ENCODE measurements at places on chromosomes 13 and 19. TPM values are rescaled to one million over a fixed set of nuclear protein-coding genes. Genes with fewer than 3 reads are reported as not detected.

The APOC4 gene
- total RNA-seq = not detected

The CNFN gene
- total RNA-seq = 0.37 TPM

The CD70 gene
- 1.5 TPM for total RNA-seq

The LGI4 gene
- total RNA-seq = 0.20 TPM

The ZNF473 gene
- total RNA-seq = 12.5 TPM

The DACH1 gene
- not detected for total RNA-seq

The ZNF101 gene
- 7.0 TPM for total RNA-seq

The KRTDAP gene
- not detected for total RNA-seq

The TMEM59L gene
- total RNA-seq = under 0.01 TPM

The CFAP97D2 gene
- total RNA-seq = not detected

The CGB5 gene
- total RNA-seq = not detected

The C19orf18 gene
- 0.37 TPM for total RNA-seq

The UGGT2 gene
- total RNA-seq = 48.9 TPM

The ATXN8OS gene
- total RNA-seq = not detected

The GZMM gene
- not detected for total RNA-seq

The ZNF563 gene
- 2.0 TPM for total RNA-seq

The LGALS14 gene
- total RNA-seq = not detected

The SSC5D gene
- 9.2 TPM for total RNA-seq

The GET3 gene
- total RNA-seq = 97.0 TPM

The TUBA3C gene
- total RNA-seq = not detected

The HSD17B14 gene
- 1.4 TPM for total RNA-seq

The PRKACA gene
- 57.7 TPM for total RNA-seq

The MEF2B gene
- not detected for total RNA-seq

The ZNF530 gene
- 2.2 TPM for total RNA-seq

The IL11 gene
- 0.37 TPM for total RNA-seq

The IZUMO2 gene
- total RNA-seq = not detected

The SIGLEC9 gene
- under 0.01 TPM for total RNA-seq

The RUBCNL gene
- total RNA-seq = 0.59 TPM

The TRAPPC2B gene
- total RNA-seq = 7.3 TPM

The ZNF616 gene
- total RNA-seq = 7.8 TPM

The TMEM238 gene
- not detected for total RNA-seq

The NAPSA gene
- 0.20 TPM for total RNA-seq

The C19orf38 gene
- 0.39 TPM for total RNA-seq

The EBI3 gene
- total RNA-seq = not detected

The DAND5 gene
- not detected for total RNA-seq

The COLGALT1 gene
- total RNA-seq = 126 TPM

The PTBP1 gene
- 189 TPM for total RNA-seq

The EFNB2 gene
- 4.1 TPM for total RNA-seq

The ZNF865 gene
- 1.1 TPM for total RNA-seq

The SHISA7 gene
- not detected for total RNA-seq

The GPR18 gene
- not detected for total RNA-seq

Measured in subcutaneous preadipocyte (primary cell).